T-helper 9 cell (primary cell): ENCODE measurements at places on chromosomes 2 and 18.

GRCh38 chr2:231957913-231958763 lies 3.4 kb upstream of the DIS3L2 start:
- DNase-seq: no peak

GRCh38 chr2:64652231-64653108 lies 1.2 kb downstream of the SERTAD2 start:
- no peak for DNase-seq

- DNase-seq: no peak
Observed at GRCh38 chr2:240532031-240532775, 25.6 kb downstream of the ANKMY1 start.

GRCh38 chr18:12258719-12259705 lies 4.9 kb downstream of the CIDEA start:
- no peak for DNase-seq

GRCh38 chr2:64644458-64645382 lies 9.0 kb downstream of the SERTAD2 start:
- no peak for DNase-seq

DNA sequence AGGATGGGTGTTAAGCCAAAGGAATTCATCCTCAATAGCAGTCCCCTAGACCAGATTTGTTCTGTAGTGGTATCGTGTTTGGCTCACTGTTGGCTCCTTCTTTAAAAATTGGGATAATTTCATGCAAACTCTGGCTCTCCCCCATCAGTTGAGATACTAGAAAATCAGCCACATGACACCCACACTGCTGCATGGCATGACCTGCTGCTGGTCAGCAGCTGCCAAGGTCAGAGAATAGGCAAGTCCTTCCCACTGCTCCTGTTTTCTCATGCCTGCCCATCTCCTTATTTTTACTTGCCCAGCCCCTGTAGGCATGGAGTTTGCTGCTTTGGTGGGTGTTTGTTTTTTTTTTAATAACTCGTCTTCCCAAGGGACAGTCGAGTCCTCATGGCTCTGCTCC lies 1.0 kb upstream of the SNRNP200 start:
- DNase-seq: no peak

DNA sequence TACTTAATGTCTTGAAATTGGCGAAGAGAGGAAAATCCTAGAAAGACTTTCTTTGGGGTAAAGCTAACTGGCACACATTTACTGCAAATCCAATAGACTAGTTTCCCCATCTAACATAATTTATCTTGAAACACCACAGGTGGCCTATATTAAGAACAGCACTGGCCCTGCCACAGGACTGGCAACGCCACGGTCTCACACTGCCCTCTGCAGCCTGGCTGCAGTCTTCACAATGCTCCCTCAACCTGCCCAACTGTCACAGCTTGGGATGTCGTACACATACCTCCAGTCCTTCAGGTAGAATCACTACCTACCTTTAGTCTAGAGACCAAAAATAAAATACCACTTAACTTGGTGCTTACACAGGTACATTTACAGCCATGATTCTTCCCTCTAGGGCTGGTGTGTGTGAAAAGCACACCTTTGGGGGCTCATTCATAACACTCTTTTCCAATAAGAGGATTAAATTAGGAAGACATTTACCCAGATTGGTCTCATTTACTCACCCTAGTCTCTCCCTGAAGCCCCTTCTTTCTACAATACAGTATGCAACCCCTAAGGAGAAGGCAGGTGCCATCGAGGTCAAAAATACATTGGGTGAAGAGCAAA lies 222.2 kb downstream of the C1D start:
- DNase-seq: no peak

DNA sequence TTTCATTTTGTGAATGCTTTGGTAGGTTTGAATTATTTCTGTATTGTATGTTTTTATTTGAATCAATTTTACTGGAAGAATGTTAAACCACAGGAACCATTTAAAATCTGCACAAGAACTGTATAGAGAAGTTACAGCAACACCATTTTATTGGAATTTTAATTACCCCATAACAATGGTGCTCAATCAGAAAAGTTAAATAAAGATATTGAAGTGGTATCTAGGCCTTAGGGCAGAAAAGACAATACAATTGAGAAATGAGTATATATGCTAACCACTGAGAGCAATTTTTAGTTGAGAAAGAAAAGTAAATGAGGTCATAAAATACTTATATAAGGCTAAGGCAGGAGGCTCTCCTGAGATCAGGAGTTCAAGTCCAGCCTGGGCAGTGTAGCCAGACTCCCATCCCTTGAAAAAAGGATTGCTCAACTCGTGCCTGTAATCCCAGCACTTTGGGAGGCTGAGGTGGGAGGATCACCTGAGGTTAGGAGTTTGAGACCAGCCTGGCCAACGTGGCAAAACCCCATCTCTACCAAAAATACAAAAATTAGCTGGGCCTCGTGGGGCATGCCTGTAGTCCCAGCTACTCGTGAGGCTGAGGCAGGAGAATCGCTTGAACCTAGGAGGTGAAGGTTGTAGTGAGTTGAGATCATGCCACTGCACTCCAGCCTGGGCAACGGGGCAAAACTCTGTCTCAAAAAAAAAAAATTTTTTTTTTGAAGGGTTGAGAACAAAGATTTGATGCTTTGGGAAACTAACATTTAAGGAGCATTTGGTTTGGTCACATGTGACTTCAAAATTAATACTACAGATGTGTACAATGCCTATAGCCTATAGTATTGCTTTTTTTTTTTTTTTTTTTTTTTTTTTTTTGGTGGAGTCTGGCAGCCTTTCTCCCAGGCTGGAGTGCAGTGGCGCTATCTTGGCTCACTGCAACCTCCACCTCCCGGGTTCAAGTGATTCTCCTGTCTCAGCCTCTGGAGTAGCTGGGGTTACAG lies 212.9 kb upstream of the STON1 start:
- DNase-seq: no peak

DNA sequence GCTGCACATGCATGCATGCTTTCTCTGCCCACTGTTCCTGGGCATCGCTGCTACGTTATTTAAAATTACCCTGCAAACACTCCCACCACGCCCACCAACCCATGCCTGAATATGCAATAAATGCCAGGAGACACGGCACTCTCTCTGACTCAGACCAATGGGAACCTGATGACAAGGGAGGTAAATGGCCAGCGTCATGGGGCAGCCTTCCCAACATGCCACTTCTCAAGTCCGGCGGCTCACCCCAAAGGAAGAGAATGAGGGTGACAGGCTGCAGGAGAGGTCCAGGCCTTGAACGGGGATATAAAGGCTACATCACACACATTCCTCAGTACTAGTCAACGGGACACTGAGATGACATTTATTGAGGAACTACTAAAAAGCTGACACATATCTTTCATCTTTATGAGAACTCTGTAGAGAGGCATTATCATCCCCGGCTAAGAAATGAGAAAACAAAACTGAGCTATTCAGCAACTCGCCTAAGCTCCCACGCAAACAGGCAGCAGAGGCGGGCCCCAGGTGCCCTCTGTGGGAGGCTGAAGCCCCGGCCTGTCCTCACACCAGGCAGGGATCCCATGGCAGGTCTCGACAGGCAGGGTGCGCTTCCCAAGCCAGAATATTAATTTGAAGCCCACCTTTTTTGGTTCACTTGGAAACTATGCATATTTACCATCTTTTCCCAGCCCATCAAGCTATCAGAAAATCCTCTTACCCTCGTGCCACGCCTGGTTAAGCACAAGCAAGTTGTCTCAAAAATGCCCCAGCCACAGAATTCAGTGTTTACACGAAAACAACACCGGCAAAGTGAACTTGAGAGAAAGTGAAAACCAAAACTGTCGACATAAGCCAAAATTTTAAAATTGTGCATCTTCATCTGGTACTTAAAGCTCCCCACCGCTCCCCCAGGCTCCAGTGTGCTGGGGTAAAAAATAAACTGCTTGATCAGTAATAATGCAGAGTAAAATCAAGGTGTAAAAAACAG lies 166.3 kb downstream of the HDAC4 start:
- no peak for DNase-seq

- DNase-seq: no peak
Observed at GRCh38 chr2:85748985-85749875, 4.6 kb upstream of the ATOH8 start.

DNA sequence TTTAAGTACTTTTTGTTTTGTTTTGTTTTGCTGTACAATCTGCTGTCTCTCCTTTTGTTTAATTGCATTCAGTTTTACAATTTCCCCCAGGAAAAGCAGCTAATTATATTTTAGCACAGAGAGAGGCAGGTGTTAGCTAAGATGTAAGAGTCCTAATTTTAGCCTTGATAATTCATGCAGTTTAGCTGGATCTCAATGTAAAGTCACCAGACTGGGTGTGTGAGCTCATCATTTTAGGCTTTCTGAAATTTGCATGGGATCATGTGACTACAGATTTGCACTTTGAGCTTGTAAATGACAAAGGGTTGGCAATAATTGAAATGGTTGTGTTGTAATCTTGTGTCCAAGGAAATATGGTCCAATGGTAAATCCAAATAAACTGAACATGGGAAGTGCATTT lies 68.5 kb downstream of the ETAA1 start:
- DNase-seq: no peak

- no peak for DNase-seq
Observed at GRCh38 chr18:11570073-11570588, 39.3 kb upstream of the SLC35G4 start.

DNA sequence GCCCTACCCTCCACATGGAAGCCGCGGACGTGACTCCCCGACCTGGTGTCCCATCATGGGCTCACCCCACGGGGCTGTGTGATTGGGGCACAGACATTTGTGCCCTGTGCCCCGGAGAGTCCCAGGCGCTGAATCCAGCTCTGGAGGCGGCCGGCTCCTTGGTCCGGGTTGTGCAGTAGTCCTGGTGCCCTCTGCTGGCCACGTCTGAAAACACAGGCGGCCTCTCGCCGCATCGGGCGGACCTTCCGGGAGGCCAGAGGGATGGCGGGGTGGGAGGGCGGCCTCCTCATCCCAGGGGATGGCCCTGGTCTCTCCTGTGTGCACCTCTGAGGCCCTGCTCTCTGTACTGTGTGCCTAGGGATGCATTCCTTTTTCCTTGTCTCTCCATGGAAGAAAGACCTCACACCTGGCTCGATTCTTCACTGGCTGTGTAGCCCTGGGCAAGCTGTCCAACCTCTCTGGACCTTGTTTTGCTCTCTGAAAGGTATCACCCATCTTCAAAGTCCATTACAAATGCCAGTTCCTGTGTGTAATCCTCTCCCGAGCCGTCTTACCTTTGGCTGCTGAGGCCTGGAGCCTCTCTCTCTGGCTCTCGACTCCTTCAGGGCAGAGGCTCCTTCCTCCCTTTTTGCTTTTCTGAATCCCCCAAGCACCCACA lies 27.6 kb downstream of the CELF4 start:
- DNase-seq: no peak

GRCh38 chr2:46487667-46488335 lies 8.4 kb downstream of the TMEM247 start:
- DNase-seq: no peak
